Hematopoietic multipotent progenitor cell (in vitro differentiated cells): ENCODE measurements at places on chromosomes 11 and 22.

GRCh38 chr22:36028646-36029405 lies at the start of gene RBFOX2:
Gene RBFOX2 (minus strand): TSS chr22:36028824. CDS start chr22:36028425, 399 bp downstream.
- no peak for DNase-seq

DNA sequence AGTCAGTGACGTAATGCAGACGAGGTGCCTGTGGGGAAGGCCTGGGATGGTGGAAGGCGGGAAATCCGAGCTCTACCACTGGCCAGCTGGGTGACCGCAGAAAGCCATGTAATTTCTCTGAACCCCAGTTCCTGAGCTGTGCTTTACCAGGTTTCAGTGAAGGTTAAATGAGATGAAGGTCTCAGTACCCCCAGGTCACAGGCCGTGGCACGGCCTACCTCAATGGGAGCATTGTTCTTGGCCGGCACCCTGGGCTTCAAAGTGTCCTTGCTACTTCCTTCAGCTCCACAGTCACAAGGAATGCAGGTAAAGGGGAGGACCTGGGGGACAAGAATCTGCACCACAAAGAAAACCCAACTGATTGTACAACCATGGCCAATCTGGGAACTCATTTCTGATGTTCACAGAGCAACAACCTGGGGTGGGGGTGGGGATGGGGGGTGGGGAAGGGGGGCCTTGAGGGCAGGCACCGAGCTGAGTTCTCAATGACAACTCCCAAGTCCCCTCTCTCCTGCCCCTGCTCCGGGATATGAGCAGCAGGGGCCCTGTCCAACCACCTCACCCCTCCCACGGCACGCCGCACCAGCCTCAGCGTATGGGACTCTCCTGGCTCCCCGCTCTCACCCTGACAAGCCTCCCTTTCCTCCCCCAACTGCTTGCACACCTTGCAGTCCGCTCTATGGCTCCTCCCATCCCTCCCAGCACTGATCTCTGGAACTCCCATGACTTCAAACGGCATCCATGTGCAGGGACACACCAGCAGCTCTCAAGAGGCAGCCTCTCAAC lies 59.1 kb upstream of the ARFGAP3 start:
- no peak for DNase-seq

DNA sequence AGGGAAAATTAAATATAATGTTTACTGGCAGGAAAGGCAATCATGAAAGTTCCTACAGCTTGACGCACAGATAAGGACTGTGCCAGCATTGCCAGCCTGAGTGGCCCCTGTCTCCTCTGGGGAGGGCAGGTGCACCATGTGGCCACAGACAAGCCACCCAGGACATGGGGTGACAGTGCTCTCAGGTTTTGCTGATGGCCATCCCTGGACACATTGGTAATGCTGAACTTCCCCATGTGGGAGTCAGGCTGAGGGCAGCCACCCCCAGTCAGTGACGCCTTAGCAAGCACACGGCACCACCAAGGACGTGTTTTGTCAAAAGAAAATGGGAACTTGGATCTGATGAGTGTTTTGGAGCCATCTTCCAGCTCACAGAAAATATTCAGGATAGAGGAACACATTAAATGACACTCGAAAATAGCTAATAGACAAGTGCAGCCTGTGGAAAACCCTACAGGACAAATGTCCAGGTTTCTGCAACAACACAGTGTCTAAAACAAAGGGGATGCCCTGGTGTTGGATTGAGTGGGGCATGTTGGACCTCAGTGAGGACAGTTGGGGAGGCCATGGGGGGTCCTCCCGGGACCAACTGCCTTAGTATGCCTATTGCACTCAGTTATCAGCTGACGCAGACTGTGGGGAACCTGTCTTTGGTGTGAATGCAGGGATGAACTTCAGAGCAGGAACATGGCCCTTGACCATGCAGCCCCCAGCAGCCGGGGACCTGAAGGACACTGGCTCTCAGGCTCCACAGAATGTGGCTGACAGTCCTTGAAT lies 1450.5 kb downstream of the BRD1 start:
- DNase-seq, result no peak

- DNase-seq, result no peak
Measured at GRCh38 chr11:121634889-121635288, 182.1 kb upstream of the SORL1-AS1 start.

DNA sequence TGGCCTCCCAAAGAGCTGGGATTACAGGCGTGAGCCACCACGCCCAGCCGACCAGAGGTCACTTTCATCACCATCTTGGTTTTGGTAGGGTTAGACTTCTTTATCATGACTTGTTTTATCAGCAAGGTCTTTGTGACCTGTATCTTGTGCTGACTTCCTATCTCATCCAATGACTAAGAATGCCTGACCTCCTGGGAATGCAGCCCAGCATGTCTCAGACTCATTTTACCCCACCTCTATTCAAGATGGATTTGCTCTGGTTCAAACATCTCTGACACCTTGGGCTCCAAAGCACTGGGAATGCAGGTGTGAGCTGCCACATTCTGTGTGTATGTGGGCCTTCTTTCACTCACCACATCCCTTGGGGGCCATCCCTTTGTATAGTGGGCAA lies 5.1 kb upstream of the TALDO1 start:
- DNase-seq, result no peak

DNA sequence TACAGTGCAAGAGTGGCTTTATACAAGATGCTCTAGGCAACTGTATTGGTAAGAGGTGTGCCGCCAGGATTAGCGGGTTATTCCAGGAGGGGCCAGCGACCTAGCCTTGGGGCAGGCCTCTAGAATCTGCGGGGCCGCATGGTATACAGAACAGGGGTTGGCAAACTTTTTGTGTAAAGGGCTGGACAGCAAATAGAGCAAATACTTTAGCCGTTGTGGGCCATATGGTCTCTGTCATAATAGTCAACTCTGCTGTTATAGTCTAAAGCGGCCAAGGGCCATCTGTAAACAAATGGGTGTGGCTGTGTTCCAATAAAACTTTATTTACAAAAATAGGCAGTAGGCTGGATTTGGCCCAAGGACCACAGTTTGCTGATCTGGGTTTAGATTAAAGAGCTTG lies 32.6 kb downstream of the FBLN1 start:
- DNase-seq, result no peak

DNA sequence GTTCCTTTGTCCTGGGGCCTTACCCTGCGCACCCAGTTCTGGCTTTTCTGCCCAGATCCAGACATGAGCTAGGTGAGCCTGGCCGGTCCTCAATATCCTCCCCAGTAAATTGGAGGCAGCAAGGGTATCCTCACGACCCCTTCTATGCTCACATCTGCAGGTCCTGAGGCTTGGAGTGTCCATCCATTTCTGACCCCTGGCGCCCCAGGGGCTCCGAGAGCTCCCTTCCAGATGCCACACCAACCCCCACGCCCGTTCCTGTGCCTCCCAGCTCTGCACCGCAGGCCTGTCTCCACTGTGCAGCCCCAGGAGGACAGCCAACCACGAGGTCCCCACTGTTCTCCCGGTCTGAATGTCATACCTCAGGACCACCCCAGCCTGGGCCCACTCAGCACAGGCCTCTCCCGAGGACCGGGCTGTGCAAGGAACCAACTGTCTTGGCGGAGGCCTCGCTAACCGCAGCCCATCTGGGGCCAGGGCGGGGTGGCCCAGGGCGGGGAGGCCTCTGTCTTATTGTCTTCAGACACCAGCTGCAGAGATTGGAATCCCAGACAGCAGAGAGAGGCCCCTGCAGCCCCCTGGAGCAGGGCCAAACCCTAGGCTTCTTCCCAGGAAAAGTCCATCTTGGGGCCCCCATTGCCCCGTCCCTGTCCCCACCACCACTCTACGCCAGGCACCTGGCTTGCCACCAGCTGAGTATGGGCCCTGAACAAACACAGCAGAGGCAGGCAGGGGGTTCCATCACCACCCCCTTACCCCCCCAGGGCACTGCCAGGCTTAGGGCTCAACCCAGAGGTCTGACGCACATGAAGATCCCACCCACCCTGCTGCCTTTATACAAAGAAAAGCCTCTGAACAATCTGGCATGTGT lies 39.3 kb downstream of the ALX4 start:
- DNase-seq, result no peak

DNA sequence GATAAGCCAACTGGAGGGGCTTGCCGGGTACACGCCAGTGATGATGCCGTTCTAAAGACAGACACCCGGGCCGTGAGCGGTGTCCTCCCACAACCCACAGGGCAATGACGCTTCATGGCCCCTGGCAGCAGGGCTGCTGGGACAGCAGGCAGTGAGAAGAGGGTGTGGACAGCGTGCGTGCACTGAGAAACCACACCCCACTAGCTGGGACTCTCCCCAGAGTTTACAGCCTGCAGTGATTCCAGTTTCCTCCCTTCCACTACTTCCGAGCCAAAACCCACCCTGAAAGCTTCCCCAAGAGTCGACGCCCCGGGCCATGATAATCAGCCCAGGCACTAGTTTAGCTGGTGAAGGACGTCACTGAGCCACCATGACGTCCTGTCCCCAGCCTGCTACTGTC lies 29.2 kb downstream of the CPT1A start:
- DNase-seq, result no peak

DNA sequence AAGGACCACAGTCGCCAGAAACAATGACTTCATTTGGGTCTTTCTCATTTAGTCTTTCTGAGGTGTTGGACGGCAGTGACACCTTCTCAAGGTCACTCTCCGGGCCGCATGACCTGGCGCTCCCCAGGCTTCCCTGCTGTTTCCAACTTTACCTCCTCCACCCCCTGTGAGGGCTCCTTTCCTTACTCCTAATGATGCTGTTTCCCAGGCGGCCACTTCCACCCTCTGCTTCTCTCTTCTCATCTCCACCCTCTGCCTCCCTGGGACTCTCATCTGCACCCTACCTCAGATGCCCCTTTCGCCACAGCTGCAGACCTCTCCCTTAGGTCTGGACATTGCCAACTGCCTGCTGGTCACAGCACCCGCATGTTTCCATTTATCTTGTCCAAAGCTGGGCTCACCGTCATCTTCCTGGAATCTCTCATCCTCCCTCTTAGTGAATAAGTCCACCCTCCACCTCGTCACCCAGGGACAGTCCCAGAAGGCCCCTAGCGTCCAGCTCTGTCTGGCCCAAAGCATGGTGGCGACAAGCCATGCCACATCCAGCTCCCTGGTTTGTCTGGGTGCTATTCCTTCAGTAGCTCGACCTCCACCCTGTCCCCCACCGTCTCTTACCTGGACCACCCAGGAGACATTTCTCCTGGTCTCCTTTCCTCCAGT lies 113.8 kb downstream of the BUD13 start:
- DNase-seq, result no peak

GRCh38 chr22:46971099-46971763 lies 208.8 kb downstream of the TBC1D22A start:
- DNase-seq, result no peak

- DNase-seq, result no peak
Measured at GRCh38 chr22:16968218-16968595, 39.8 kb downstream of the GAB4 start.

DNA sequence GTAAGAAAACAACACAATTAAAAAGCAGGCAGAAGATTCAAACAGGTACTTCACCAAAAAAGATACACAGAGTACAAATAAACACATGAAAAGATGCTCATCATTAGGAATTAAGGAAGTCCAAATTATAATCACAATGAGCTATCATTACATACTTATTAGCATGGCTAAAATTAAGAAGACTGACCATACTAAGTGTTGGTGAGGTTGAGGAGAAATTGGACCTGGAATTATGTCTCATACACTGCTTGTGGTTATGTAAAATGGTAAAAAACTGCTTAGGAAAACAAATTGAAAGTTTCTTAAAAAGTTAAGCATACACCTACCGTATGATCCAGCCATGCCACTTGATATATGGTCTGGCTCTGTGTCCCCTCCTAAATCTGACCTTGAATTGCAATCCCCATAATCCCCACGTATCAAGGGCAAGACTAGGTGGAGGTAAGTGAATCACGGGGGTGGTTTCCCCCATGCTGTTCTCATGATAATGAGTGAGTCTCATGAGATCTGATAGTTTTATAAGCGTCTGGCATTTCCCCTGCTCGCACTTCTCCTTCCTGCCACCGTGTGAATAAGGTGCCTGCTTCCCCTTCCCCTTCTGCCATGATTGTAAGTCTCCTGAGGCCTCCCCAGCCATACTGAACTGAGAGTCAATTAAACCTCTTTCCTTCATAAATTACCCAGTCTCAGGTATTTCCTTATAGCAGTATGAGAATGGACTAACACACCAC lies 4.8 kb downstream of the SAAL1 start:
- no peak for DNase-seq

GRCh38 chr11:65051398-65051858 lies 6.9 kb downstream of the NAALADL1 start:
- DNase-seq, result no peak

- no peak for DNase-seq
Measured at GRCh38 chr22:25758316-25758715, 16.3 kb downstream of the MYO18B start.

DNA sequence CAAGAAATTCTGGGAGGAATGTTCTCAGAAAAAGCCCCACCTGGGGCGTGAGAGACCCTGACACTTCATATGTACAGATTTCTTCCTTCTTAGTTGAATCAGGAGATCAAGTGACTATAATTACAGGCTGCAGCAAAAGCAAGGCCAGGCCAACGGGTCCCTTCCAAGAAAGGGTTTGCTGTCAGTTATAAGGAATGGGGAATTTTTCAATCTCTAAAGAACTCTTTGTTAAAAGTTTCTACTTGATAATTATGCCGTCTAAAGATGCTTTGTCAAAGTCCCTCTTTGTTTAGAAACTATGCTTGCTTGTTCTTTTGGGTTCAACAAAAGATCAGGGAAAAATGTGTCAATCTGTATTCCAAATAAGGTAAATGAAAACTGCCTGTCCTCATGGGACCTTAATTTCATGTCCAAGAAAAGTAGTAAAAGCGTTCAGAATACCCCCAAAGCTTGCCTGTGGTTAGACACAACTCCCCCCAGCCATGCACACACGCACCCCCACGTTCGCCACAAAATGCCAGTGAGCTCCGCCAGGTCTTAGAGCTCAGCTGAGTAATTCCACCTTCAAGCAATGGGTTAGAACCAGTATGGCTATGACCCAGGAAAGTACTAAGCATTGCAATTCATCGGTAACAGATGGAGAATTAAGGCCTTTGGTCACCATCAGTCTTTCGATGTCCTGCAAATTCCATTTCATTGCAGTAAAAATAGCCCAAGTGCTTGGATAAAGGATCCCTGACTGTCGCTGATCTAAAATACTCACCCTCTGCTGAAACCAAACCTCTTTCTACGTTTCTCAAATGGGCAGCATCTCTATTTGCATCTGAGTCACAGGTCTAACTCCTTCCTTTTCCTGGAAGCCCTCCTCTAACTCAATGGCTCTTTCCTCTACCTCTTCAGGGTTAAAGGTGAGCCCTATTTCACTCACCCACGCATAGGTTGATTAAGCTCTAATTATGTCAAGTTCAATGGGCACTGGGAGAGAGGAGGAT lies 419.2 kb upstream of the SYN3 start:
- DNase-seq, result no peak

GRCh38 chr11:119635776-119636175 lies 93.2 kb downstream of the NECTIN1 start:
- DNase-seq, result no peak

- no peak for DNase-seq
Measured at GRCh38 chr11:82995754-82996398, 75.8 kb downstream of the RAB30 start.

GRCh38 chr11:117827521-117828511 lies 3.3 kb upstream of the FXYD2 start:
- no peak for DNase-seq

- DNase-seq, result no peak
Measured at GRCh38 chr11:61406067-61406466, 13.7 kb downstream of the TMEM216 start.
